ENCODE measurements at places on chromosomes 2 and 18. TPM values are rescaled to one million over a fixed set of nuclear protein-coding genes. Genes with fewer than 3 reads are reported as not detected.

The MC2R gene
- not detected for total RNA-seq

The TMEFF2 gene
- total RNA-seq = not detected

The TWIST2 gene
- not detected for total RNA-seq

The CHRND gene
- not detected for total RNA-seq

The SAG gene
- total RNA-seq = not detected

The APOB gene
- total RNA-seq = not detected

Data from activated CD4-positive, alpha-beta memory T cell treated with anti-CD3 and anti-CD28 coated beads, Interleukin-2, amount 10 ng/mL, durations not matched to agents 7 days and 5 days (primary cell).